ENCODE measurements at places on chromosomes 12 and 14.

DNA sequence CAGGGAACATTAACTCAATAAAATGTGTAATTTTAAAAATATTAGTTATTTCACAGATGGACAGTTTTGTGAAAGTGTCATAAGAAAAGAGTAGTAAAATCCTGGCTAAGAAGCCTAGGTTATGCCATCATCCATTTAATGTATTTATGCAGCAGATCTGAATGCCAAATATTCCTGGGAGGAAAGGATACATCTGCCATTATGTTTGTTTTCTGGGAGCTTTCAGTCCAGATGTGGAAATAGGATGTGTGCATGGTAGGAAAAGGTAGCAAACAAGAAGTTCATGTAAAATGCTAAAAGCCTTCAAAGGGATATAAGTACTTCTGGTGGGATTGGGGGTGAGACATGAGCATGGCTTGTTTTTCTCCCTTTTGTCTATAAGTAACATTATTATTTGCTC, 27.0 kb upstream of the CLEC14A start:
- no peak for DNase-seq

GRCh38 chr14:99524804-99525698, 43.8 kb downstream of the CCNK start:
- DNase-seq: no peak

GRCh38 chr12:108313241-108313605, 25.9 kb downstream of the CMKLR1 start:
- no peak for DNase-seq

GRCh38 chr12:125159702-125160101, 94.5 kb downstream of the AACS start:
- DNase-seq: no peak

GRCh38 chr14:38143659-38144505, 63.8 kb upstream of the SSTR1 start:
- no peak for DNase-seq

GRCh38 chr12:90287585-90287984, 578.9 kb upstream of the ATP2B1 start:
- DNase-seq: no peak

DNA sequence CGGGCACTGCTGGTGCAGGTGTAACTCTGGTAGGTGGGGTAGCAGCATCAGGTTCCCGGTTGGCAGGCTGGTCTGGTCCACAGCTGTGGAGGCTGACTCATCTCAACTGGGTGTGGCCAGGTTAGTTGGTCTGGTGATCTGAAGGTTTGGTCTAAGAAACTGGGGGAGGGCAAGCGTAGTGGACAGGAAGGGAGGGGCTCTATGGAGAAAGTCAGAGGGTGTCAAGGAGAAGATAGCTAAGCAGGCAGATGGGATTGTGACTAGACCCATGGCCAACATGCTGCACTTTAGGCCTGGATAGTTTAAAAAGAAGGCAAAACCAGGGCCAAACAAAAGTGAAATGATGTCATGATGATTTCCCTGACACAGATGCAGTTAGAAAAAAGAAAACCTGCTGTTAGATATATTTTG, 7.9 kb downstream of the TRIM9 start:
- DNase-seq: no peak

DNA sequence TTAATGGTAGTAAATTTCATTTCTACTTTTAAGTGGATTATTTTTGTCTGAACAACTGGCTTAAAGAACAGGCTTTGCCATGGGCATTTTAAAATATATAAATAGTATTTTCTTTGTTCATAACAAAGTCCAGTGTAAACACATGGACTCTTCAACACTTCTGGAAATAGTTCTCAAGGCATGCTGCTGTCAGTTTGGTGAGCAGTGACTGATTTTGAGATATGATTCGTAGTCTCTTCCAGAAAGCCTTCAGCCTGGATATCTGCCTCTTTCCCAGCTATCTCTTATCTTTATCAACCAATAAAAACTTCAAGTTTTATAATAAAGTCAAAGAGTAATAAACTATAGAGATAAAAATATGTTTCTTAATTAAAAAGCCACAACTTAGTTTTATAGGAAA, 110.7 kb downstream of the NAV3 start:
- no peak for DNase-seq

DNA sequence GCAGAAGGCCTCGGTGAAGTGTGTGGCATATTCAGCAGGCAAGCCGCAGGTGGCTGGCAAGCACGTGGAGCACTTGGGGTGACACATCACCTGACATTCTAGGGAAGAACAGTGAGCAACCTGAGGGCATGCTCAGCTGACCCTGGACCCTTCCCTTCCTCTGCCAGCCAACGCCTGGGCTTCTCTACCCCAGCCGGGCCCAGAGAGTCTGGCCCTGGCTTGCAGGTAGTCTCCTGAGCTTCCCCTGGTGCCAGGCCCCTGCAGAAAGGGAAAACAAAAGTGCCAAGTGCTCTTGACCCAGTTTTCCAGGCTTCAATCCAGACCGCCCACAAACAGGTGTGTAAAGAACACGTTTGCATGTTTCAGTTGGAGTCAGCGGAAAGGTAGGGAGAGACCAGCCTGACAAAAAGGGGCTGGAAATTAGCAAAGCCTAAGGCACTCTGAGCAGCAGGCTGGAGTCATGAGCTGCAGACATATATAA, 45.7 kb downstream of the PRKAB1 start:
- DNase-seq: no peak

- no peak for DNase-seq
Measured at GRCh38 chr14:89386212-89386886, 30.7 kb downstream of the FOXN3 start.

DNA sequence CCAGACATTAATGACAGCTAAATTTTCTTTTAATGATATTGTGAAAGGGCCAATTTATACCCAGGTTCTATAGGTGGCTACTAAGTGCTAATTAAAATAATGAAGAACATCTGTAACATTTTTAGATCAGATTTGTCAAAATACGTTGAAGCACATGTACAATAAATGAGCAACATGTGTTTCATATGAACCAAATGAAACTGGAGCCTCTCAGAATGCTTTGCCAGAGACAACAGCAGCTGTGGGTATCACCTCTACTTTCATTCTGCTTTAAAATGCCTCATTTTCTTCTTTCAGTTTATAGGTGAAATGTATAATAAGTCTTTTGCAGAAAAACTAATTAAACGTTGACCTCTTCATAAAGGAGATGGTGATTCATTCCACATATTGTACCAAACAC, 26.1 kb upstream of the MYF6 start:
- no peak for DNase-seq

DNA sequence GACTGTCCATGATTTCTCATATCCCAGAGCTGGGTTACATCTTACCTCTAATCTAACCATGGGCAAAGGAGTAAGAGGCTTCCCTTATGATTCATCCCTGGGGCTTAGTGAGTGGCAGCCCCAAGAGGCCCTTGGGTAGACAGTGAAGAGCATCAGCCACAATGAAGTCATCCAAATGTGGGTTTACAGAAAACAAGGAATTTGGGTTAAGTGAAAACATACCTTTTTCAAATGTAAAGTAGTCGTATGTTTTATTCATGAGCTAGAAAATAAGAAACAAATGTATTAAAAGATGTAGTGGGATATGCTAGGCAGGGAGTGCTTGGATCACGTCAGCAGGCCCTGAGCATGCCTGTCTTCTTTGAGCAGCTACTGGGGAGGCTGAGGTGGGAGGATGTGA, 54.0 kb upstream of the ELK3 start:
- no peak for DNase-seq

GRCh38 chr12:30757316-30757715, 2.6 kb upstream of the CAPRIN2 start:
- DNase-seq: no peak

DNA sequence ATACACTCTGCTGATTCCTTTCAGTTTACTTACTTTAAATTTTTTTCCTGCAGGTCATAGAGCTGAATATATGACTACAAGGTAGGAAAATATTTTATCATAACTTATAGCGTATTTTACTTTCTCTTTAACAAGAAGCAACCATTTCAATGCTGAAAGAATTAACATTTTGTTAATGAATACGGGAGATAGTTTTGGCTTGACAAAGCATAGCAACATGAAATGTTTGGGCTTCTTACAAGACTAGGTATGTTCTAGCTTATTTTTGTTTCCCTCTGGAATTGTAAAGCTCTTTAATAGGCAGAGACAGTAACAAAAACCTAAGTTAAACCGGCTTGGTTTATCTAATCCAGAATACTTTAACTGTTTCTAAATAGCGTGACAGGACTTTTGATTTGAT, 135.2 kb downstream of the KICS2 start:
- DNase-seq: no peak

DNA sequence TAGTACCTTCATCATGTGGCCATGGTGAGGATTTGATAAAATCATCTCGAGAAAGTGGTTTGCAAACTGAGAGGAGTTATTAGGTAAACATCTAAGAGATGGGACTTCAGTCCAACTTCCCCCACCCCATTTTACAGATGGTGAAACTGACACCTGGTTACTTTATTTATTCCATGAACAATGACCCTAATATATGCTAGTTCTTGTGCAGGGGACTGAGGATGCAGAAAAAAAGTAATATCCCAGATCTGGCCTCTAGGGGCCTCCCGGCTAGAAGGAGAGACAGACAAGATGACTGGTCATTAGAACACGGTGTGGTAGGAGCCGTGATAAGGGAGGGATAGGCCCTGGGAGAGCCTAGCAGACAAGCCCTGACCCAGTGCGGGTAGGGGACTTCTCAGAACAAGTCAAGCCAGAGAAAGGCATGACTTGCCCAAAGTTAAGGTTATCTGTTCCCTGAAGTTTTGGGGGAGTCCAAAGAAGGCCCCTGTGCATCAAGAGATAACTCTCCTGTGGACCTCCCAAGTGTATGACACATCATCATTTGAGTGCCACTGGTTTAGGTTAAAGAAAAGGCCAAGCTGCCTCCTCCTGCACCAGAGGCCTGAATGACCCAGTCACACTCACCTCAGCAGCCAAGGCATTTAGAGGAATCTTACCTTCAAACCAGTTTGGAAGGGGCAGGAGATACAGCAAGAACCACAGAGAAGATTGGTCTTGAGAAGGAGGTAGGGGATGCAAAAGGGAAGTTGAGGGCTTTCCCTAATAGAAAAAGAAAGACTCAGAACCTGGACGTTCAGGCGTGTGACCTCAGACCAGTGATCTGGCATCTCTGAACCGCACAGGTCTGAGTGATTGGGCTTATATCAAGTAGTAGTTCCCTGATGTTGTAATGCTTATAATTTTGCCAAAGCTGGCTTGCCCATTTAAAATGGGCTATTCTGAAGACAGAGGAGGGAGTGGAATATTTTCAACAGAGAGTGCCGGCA, 1.6 kb downstream of the CMKLR1 start:
- peak; percentile 26 for DNase-seq

GRCh38 chr14:103385929-103386712, 906 bp downstream of the MARK3 start:
- peak; percentile 39 for DNase-seq

DNA sequence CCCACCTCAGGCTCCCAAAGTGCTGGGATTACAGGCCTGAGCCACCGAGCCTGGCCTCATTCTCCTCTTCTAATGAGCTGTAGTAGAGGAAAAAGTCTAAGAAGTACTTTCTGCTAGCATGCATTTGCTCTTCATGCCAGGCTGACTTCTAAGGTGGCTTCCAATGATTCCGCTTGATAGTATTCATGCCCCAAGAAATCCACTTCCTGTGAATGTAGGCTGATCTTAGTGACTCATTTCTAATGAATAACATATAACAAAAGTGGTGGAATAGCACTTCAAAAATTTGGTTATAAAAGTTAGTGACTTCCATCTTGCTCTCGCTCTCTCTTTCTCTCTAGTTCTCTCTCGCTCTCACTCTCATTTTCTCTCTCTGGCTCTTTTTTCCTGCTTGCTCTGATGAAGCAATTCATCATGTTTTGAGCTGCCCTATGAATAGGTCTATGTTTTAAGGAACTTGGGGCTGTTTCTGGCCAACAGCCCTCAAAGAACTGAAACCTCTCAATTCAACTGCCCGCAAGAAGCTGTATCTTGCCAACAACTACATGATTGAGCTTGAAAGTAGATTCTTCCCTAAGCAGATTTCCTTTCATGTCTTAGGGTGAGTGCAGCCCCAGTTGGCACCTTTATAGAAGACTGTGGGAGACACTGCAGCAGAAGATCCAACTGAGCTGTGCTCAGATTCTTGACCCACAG, 282.9 kb downstream of the RMST start:
- no peak for DNase-seq

GRCh38 chr12:40336573-40337199, 111.9 kb downstream of the LRRK2 start:
- no peak for DNase-seq

DNA sequence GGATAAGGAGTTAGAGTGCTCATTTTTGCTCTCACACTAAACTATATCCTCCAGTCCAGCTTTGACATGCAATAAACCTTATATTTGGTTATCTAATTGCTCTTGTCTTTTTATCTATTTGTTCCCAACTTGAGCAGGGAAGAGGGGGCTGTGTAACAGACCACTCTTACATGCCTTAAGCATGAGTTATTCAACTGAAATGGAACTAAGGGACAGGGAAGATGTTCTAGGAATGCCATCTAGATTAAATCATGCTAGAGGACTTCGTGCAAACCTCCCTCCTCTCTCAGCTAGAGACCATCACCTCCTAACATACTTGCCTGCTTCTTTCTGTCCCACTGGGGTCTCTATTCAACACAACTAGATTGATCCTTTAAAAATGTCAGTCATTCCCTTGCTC, 20.6 kb downstream of the SPX start:
- no peak for DNase-seq

DNA sequence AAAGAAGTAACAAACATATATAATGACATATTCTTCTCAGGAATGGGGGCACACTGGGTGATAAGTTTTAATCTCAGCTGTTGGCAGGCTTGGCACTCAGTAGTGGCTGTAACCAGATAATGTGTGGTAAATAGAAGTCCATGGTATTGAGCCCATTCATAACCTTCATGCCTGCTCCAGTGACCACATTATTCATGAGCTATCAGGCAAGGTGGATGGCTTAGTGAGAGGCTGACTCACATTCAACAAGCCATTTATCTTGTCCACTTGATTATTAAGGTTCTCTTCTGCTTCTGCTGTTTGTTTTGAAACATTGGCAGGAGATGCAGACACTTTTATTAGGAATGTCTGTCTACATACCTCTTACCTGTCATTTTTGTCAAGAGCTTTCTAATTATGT, 950.4 kb upstream of the LRFN5 start:
- no peak for DNase-seq

DNA sequence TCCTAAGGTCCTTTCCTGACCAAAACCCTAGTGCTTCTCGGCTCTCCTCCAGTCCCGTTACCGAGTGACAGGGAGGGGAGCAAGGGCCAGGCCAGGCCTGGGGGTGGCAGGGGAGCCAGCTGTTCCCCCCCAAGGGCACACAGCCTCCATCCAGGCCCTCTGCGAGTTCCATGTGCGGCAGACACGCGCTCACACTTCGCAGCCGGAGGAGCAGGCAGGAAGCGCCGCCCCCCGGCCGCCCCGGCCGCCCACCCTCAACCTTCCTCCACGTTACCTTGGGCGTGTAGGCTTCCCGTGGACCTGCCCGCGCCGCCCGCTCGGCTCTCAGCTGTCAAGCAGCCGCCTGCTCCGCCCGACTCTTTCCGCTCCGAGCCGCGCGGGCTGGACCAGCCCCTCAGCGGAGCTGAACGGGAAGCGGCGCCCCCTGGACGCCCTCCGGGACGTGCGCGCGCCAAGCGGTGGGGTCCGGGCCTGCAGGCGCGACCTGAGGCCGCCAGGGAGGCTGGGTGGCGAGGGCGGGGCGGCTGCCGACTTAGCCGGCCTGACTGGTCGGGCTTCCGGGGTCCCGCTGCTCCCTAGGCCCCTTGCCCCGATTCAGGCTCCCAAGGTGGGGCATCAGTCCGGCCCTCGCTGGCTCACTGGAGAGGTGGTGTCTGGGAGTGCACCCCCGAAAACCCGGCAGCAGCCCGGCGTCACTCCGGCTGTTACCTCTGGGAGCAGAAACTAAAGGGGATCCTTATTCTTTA, at the start of gene CRACR2A:
TSS of gene CRACR2A (minus strand) at position 369 of the 746 bp plus-strand sequence. CDS start 56,110 bp downstream, outside the sequence.
- peak; percentile 84 for DNase-seq

- no peak for DNase-seq
Measured at GRCh38 chr12:103596981-103597380, 9.9 kb downstream of the STAB2 start.

Measured in CD4-positive, alpha-beta T cell treated with Interleukin-17A for 1 hour (primary cell).